ENCODE measurements at places on chromosomes 2 and 18.

GRCh38 chr2:152615177-152615576 lies 102.1 kb downstream of the PRPF40A start:
- DNase-seq: no peak

- no peak for DNase-seq
Observed at GRCh38 chr2:149160701-149161217, 122.3 kb downstream of the LYPD6B start.

DNA sequence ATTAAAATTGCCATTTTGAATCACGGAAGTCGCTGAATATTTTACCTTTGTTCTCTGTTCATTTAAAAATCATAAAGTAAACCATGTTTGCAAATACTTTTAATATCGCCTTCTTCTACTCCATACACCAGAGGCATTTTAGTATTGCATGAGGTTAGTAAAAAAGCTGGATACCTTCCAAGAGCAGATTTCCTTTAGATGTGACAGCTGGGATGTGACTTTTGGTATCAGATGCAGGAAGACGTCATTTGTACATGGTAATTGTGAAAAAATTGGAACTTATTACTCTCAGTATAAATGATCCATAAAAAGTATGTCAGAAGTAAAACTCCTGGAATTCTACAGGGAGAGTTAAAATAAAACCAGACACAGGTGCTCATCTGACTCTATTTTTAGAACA lies 89.5 kb downstream of the SLC4A10 start:
- no peak for DNase-seq

DNA sequence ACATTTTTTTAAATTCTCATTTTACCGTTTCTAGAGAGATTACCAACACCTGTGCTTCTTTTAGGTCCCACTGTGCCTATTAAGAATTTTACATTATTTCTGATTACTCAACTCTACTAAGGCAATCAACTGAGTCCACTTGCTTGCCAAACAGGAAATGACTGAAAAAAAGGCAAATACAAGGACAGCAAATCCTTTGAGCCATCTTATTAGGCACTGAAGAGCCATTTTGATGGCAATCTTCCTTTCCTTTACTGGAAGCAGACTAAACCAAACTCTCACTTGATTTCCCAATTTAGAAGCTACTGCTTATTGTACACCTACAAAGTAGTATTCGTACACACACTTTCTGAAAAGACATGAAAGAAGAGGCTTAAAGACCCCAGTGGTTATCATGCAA lies 121.4 kb upstream of the COL3A1 start:
- DNase-seq: no peak

DNA sequence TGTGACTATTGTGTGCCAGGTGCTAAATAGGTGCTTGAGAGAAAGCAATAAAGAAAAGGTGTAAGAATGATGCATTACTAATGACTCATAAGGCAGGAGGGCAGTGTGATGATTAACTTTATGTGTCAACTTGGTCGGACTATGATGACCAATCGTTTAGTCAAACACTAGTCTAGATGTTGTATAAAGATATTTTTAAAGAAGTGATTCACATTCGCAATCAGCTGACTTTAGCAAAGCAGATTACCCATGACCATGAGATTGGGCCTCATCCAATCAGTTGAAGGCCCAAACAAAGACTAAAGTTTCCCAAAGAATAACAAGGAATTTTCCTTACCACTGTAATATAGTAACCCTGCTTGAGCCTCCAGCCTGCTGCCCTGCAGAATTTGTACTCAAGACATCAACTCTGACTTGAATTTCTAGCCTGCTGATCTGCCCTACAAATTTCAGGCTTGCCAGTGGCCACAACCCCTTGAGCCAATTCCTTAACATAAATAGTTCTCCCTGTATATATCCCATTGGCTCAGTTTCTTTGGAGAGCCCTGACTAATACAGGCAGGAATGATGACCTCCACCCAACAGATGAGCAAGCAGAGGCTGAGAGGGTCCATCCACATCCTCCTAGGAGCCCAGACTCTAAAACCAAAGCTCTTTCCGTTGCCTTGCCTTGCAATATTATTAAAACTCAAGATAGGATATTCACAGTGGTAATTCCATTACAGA lies 132.6 kb downstream of the ACTR3 start:
- no peak for DNase-seq

DNA sequence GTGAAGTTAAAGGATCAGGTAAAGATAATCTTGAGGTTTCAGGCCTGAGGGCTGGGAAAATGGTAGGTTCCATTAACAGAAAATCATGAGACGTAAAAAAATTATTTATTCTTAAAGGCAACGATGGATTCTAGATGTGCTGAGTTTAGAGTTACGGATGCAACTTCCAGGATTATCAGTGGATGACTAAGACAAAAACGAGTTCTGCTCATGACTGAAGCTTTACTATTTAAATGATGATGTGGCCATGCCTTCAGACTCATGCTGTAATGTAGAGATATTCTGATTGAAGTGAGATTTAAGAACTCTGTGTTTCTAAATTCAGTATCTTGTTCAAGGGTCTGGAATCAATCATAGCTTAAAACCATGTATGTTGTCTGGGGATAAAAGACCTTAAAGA lies 5.0 kb downstream of the TMEM237 start:
- DNase-seq: no peak

- no peak for DNase-seq
Observed at GRCh38 chr18:48885266-48885923, 65.4 kb downstream of the SMAD7 start.
